ENCODE measurements at places on chromosomes 2 and 18. TPM values are rescaled to one million over a fixed set of nuclear protein-coding genes. Genes with fewer than 3 reads are reported as not detected.

PLGLB1 gene
- total RNA-seq, result not detected

SCTR gene
- not detected for total RNA-seq

REG3G gene
- not detected for total RNA-seq

MEP1B gene
- total RNA-seq, result not detected

SIX3 gene
- not detected for total RNA-seq

DUSP19 gene
- total RNA-seq, result 0.98 TPM

ERMN gene
- total RNA-seq, result not detected

PPP1CB gene
- 173 TPM for total RNA-seq

CRACDL gene
- total RNA-seq, result 3.6 TPM

ASTL gene
- total RNA-seq, result not detected

CD8B2 gene
- total RNA-seq, result not detected

DHRS9 gene
- 34.2 TPM for total RNA-seq

ALPI gene
- not detected for total RNA-seq

NGEF gene
- 7.6 TPM for total RNA-seq

NDC80 gene
- 13.9 TPM for total RNA-seq

PRSS56 gene
- not detected for total RNA-seq

SCN2A gene
- 0.07 TPM for total RNA-seq

NR4A2 gene
- 0.84 TPM for total RNA-seq

MREG gene
- 19.0 TPM for total RNA-seq

ANTXR1 gene
- total RNA-seq, result 11.4 TPM

LIMS3 gene
- total RNA-seq, result 1.4 TPM

CEP192 gene
- total RNA-seq, result 16.1 TPM

CAPN14 gene
- total RNA-seq, result 4.0 TPM

GREB1 gene
- not detected for total RNA-seq

MC4R gene
- not detected for total RNA-seq

GKN2 gene
- total RNA-seq, result not detected

CCDC141 gene
- not detected for total RNA-seq

MAB21L4 gene
- 20.7 TPM for total RNA-seq

EVA1A gene
- 26.4 TPM for total RNA-seq

ADRA2B gene
- total RNA-seq, result not detected

KCNF1 gene
- total RNA-seq, result 0.35 TPM

HAT1 gene
- 42.5 TPM for total RNA-seq

FRZB gene
- total RNA-seq, result 0.21 TPM

HJURP gene
- total RNA-seq, result 26.2 TPM

ST6GAL2 gene
- 0.23 TPM for total RNA-seq

MYO7B gene
- not detected for total RNA-seq

GBX2 gene
- total RNA-seq, result not detected

WNT6 gene
- total RNA-seq, result not detected

KIAA2012 gene
- total RNA-seq, result not detected

LBH gene
- total RNA-seq, result 13.3 TPM

DES gene
- total RNA-seq, result not detected

COBLL1 gene
- 14.6 TPM for total RNA-seq

MERTK gene
- total RNA-seq, result 2.3 TPM

UBXN4 gene
- total RNA-seq, result 33.1 TPM

CNGA3 gene
- not detected for total RNA-seq

All from airway epithelial cell (primary cell).